ENCODE measurements at places on chromosomes 5 and 9. TPM values are rescaled to one million over a fixed set of nuclear protein-coding genes. Genes with fewer than 3 reads are reported as not detected.

Gene ZNF454
- total RNA-seq: not detected

Gene C8G
- 4.4 TPM for total RNA-seq

Gene TXNDC8
- total RNA-seq: not detected

Gene MSX2
- not detected for total RNA-seq

Gene TICAM2
- 1.8 TPM for total RNA-seq

Gene SPATA31C1
- total RNA-seq: not detected

Gene DMRT3
- not detected for total RNA-seq

Gene IL3
- total RNA-seq: not detected

Gene SHLD3
- total RNA-seq: 1.9 TPM

Gene TTC23L
- total RNA-seq: 7.1 TPM

Gene NDUFS4
- total RNA-seq: 94.3 TPM

Gene BSPRY
- 28.8 TPM for total RNA-seq

Gene TLX3
- total RNA-seq: not detected

Gene NUTM2F
- 0.15 TPM for total RNA-seq

Gene ORM2
- total RNA-seq: not detected

Gene CDH12
- total RNA-seq: not detected

Gene GPR150
- 0.17 TPM for total RNA-seq

Gene SMIM27
- 8.2 TPM for total RNA-seq

Gene CDC14B
- total RNA-seq: 43.3 TPM

Gene FAM221B
- not detected for total RNA-seq

Gene STING1
- 27.4 TPM for total RNA-seq

Gene GFI1B
- not detected for total RNA-seq

Gene FPGS
- 152 TPM for total RNA-seq

Gene OBP2B
- total RNA-seq: not detected

Gene LRRC70
- total RNA-seq: 1.1 TPM

Gene PAIP2
- 90.5 TPM for total RNA-seq

Gene KCNN2
- total RNA-seq: not detected

Gene IFNA2
- not detected for total RNA-seq

Gene IL5
- total RNA-seq: not detected

Gene EGFLAM
- not detected for total RNA-seq

Gene SPATA31D4
- not detected for total RNA-seq

Gene CCNO
- total RNA-seq: 4.7 TPM

Gene FOXD4L3
- not detected for total RNA-seq

Gene RXRA
- 146 TPM for total RNA-seq

Gene PDLIM4
- 35.8 TPM for total RNA-seq

Gene SLC1A1
- 2.9 TPM for total RNA-seq

Measured in PC-9 (cell line).